ENCODE measurements at places on chromosomes 1 and 21. TPM values are rescaled to one million over a fixed set of nuclear protein-coding genes. Genes with fewer than 3 reads are reported as not detected.

NMNAT1 gene
- 3.8 TPM for polyA plus RNA-seq

MYBPHL gene
- 1.1 TPM for polyA plus RNA-seq

- H3K27me3 ChIP-seq = no peaks in the 10 kb centered on the region
- DNase-seq = no peak
- H3K27ac ChIP-seq = no peak overlapping the region
Observed at GRCh38 chr21:18960306-18960705, 556.7 kb upstream of the TMPRSS15 start.

- no peak for DNase-seq
- H3K4me1 ChIP-seq = peaks cover 9% of the 10 kb centered on the region
- H3K27me3 ChIP-seq = no peaks in the 10 kb centered on the region
- H3K27ac ChIP-seq = no peak overlapping the region
- no peaks in the 10 kb centered on the region for H3K36me3 ChIP-seq
Observed at GRCh38 chr1:38088366-38088765, 41.8 kb upstream of the POU3F1 start.

HAX1 gene
- polyA plus RNA-seq = 95.2 TPM

ZYG11A gene
- polyA plus RNA-seq = not detected

DNA sequence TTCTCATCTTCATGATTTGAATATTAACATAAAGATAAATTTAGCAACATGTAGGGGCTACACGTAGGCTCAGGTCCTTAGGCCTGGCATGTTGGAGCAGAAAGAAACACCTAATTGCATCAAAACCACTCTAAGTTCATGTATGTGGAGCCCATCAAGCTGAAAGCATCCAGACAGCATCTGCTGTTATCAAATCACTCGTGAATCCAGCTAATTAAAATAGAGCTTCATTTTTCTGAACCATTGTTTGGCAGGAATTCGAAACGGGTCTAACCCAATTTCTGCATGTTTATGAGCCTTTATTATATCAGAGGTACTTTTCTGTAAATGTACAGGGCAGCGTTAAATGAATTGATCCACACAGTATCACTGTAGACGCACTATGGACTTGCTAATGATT lies 45.7 kb downstream of the PEX14 start:
- no peaks in the 10 kb centered on the region for H3K36me3 ChIP-seq
- peaks cover 27% of the 10 kb centered on the region for H3K4me1 ChIP-seq
- H3K27me3 ChIP-seq = no peaks in the 10 kb centered on the region
- no peak overlapping the region for H3K27ac ChIP-seq
- no peak for DNase-seq

DNA sequence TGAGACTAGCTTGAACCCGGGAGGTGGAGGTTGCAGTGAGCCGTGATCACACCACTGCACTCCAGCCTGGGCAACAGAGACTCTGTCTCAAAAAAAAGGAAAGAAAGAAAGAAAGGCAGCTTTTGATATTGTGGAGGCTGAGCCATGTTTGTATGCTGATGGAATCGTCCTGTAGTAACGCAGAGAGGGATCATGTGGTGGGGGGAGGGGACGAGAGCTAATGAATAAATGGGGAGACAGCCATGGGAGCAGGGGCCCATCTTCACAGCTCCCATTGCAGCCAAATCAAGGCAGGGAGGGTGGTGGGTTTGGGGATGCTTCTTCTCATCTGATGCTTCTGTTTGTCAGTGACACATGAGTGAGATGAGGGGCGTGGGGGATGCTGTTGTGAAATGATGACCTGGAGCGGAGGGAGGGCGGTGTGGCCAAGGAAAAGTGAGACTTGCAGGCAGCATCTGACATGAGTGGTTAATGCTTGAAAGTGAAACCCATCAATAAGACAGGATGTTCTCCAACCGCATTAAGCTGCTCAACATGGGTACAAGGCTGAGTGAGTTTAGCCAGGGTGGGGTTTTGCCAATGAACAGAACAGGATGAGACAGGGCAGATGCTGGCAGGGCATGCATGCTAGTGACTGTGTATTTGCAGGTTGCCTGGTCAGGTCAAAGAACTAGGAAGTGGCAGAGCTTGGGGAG lies 16.7 kb downstream of the SPATA21 start:
- no peak for DNase-seq
- no peaks in the 10 kb centered on the region for H3K27me3 ChIP-seq

DNA sequence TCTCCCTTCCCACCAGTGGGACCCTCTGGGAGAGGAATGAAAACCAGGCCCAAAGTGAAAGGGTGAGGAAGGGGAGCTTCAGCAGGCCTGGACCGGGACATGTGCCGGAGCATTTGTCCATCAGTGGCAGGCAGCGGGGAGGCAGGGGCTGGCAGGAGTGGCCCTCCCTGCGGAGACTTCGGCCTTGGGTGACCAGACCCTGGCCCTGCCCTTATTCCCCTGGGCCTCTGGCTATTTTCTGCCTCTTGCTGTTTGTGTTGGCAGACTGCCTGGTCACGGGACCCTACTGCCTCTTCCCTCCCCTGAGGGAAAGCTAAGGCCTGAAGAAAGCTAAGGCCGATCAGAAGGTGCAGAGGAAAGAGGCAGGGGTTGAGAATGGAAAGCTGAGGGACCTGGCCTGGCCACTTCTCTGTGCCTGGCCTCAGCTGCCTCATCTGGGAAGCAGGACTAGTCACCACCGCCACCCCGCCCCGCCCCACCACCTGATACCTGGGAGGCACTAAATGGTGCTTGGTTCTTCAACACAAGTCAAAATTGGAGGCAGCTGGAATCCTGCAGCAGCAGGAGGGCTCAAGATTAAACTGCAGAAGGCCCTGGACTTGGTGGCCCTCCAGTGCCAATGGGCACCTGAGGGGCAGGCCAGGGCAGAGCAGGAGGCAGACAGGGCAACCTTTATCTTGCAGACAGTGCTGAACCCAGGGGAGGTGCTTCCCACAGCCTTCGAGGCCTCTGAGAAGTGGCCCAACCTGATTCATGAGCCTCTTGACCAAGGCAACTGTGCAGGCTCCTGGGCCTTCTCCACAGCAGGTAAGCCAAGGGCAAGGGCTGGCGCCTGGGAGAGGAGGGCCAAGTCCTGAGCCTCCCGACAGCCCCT lies 7.9 kb downstream of the TINAGL1 start:
- H3K36me3 ChIP-seq = no peaks in the 10 kb centered on the region
- H3K4me1 ChIP-seq = peaks cover 19% of the 10 kb centered on the region
- H3K27ac ChIP-seq = peak overlapping the region; percentile 39
- H3K4me3 ChIP-seq = no peak overlapping the region
- DNase-seq = peak; percentile 86

CFHR1 gene
- 0.61 TPM for polyA plus RNA-seq

- no peaks in the 10 kb centered on the region for H3K27me3 ChIP-seq
- H3K4me1 ChIP-seq = no peaks in the 10 kb centered on the region
- DNase-seq = no peak
- H3K27ac ChIP-seq = no peak overlapping the region
- no peaks in the 10 kb centered on the region for H3K36me3 ChIP-seq
Observed at GRCh38 chr1:157091668-157092273, 7.8 kb downstream of the ETV3L start.

- no peak within 1 kb of the TSS for H3K27ac ChIP-seq
- peak within 1 kb of the TSS; percentile 51 for H3K4me3 ChIP-seq
- no peaks in the 10 kb centered on the region for H3K4me1 ChIP-seq
- DNase-seq = peak; percentile 16
- no peaks in the 10 kb centered on the region for H3K36me3 ChIP-seq
Observed at GRCh38 chr1:223393275-223394214, at the start of gene CCDC185. TSS of gene CCDC185 (plus strand) at chr1:223393415. CDS start at chr1:223393476, 61 bp downstream.

MAP3K6 gene
- polyA plus RNA-seq = 65.7 TPM

- no peaks in the 10 kb centered on the region for H3K27me3 ChIP-seq
- no peak for DNase-seq
- peaks cover 3% of the 10 kb centered on the region for H3K4me1 ChIP-seq
- no peak overlapping the region for H3K27ac ChIP-seq
Observed at GRCh38 chr1:95364546-95364945, 130.5 kb downstream of the RWDD3 start.

- H3K36me3 ChIP-seq = no peaks in the 10 kb centered on the region
- no peaks in the 10 kb centered on the region for H3K4me1 ChIP-seq
- H3K27ac ChIP-seq = no peak overlapping the region
- no peak for DNase-seq
Observed at GRCh38 chr1:174222166-174222949, 63.0 kb downstream of the RABGAP1L start.

RAD54L gene
- 0.61 TPM for polyA plus RNA-seq

GRCh38 chr1:42047508-42047880 lies 105.7 kb upstream of the GUCA2B start:
- no peak for DNase-seq
- no peaks in the 10 kb centered on the region for H3K27me3 ChIP-seq
- no peaks in the 10 kb centered on the region for H3K36me3 ChIP-seq

- DNase-seq = no peak
- H3K4me3 ChIP-seq = no peak overlapping the region
- H3K27me3 ChIP-seq = no peaks in the 10 kb centered on the region
- peaks cover 6% of the 10 kb centered on the region for H3K4me1 ChIP-seq
- H3K36me3 ChIP-seq = no peaks in the 10 kb centered on the region
- H3K27ac ChIP-seq = no peak overlapping the region
Observed at GRCh38 chr1:174166530-174167264, 7.4 kb downstream of the RABGAP1L start.

- no peak overlapping the region for H3K27ac ChIP-seq
- no peaks in the 10 kb centered on the region for H3K27me3 ChIP-seq
- H3K4me3 ChIP-seq = no peak overlapping the region
- DNase-seq = no peak
- no peaks in the 10 kb centered on the region for H3K36me3 ChIP-seq
- no peaks in the 10 kb centered on the region for H3K4me1 ChIP-seq
Observed at GRCh38 chr1:245396615-245397014, 241.8 kb downstream of the KIF26B start.

INKA2 gene
- polyA plus RNA-seq = 1.3 TPM

DNA sequence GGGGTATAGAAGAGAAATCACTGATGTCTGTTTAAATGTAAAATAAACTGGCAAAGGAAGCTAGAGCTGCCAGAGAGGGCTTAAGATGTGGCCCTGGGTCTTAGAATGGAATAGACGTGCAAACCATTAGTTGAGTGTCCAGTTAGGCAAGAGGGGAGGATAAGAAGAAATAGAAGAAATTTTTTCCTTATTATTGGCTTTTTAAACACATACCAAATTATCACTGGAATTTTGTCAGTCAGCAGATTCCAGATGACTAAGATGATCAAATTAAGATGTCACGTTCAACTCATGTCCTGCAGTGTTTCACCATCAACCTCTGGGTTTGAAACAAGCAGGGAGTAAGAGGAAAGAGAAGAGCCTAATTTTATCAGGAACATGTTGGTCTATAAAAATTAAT lies 71.6 kb upstream of the C1orf21 start:
- H3K4me3 ChIP-seq = no peak overlapping the region
- H3K27me3 ChIP-seq = no peaks in the 10 kb centered on the region
- H3K36me3 ChIP-seq = no peaks in the 10 kb centered on the region
- no peak for DNase-seq
- H3K4me1 ChIP-seq = peaks cover 1% of the 10 kb centered on the region

- no peaks in the 10 kb centered on the region for H3K4me1 ChIP-seq
- H3K27me3 ChIP-seq = no peaks in the 10 kb centered on the region
- H3K27ac ChIP-seq = no peak overlapping the region
- no peak overlapping the region for H3K4me3 ChIP-seq
- DNase-seq = no peak
- no peaks in the 10 kb centered on the region for H3K36me3 ChIP-seq
Observed at GRCh38 chr1:82445827-82446226, 645.1 kb downstream of the ADGRL2 start.

GRCh38 chr1:1536938-1537546 lies 3.4 kb downstream of the TMEM240 start:
- peak; percentile 45 for DNase-seq
- H3K27me3 ChIP-seq = no peaks in the 10 kb centered on the region
- H3K4me1 ChIP-seq = no peaks in the 10 kb centered on the region
- no peak overlapping the region for H3K27ac ChIP-seq
- H3K4me3 ChIP-seq = no peak overlapping the region
- no peaks in the 10 kb centered on the region for H3K36me3 ChIP-seq

GSTM1 gene
- polyA plus RNA-seq = 21.7 TPM

DNA sequence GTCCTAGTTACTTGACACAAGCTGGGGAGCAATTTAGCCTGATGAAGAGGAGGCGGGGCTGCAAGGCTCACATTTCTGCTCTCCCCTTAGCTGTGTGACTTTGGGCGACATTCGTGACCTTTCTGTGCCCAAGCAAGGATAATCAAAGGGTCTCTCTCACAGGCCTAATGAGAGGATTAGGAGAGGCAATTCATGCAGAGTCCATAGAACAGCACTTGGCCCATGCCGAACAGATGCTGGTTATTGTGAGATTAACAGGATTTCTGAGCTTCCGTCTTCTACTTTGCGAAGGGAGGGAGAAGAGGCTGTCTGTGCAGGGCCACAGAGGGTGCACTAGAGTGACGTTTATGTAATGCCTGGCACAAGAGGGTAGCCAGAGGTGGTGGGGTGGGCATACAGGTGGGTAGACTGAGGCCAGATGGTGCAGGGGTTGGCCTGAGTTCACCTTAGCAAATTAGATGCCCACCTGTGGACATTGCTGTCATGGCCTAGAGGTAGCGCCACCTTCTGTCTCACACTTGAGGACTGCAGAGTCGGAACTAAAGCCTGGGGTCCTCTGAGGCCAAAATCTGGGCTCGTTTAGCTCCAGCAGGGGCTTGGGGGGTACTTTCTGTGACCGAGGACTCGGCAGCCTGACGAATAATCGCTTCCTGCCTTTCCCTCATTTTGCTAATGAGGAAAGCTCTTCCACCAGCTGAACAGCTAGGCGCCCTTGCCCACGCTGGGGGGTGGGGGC lies 18.6 kb downstream of the ACTL8 start:
- DNase-seq = no peak
- H3K36me3 ChIP-seq = no peaks in the 10 kb centered on the region
- H3K27ac ChIP-seq = no peak overlapping the region
- no peaks in the 10 kb centered on the region for H3K27me3 ChIP-seq

DNA sequence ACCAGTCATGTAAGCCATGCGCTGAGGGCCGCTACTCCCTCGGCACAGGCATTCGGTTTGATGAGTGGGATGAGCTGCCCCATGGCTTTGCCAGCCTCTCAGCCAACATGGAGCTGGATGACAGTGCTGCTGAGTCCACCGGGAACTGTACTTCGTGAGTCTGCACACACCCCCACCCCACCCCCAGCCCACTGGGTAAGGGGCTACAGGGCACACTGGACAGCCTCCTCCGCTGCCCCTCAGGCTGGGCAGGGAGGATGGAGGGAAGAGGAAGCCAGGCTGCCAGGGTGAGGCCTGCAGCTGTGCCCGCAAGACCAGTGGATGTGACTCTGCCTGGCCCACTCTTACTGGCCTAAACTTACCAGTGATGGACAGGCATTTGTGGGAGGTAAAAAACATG lies 49.2 kb upstream of the SARS1 start:
- H3K4me1 ChIP-seq = no peaks in the 10 kb centered on the region
- no peaks in the 10 kb centered on the region for H3K36me3 ChIP-seq
- no peak overlapping the region for H3K27ac ChIP-seq
- no peaks in the 10 kb centered on the region for H3K27me3 ChIP-seq
- no peak overlapping the region for H3K4me3 ChIP-seq

- no peak overlapping the region for H3K4me3 ChIP-seq
- no peak overlapping the region for H3K27ac ChIP-seq
- no peaks in the 10 kb centered on the region for H3K36me3 ChIP-seq
- H3K4me1 ChIP-seq = no peaks in the 10 kb centered on the region
- H3K27me3 ChIP-seq = no peaks in the 10 kb centered on the region
- DNase-seq = no peak
Observed at GRCh38 chr1:176959191-176959820, 205.2 kb downstream of the ASTN1 start.

GRCh38 chr1:114033961-114034360 lies 54.7 kb downstream of the OLFML3 start:
- H3K4me3 ChIP-seq = no peak overlapping the region
- H3K36me3 ChIP-seq = no peaks in the 10 kb centered on the region
- H3K4me1 ChIP-seq = no peaks in the 10 kb centered on the region
- H3K27ac ChIP-seq = no peak overlapping the region
- no peaks in the 10 kb centered on the region for H3K27me3 ChIP-seq
- DNase-seq = no peak

PACC1 gene
- 1.9 TPM for polyA plus RNA-seq

OR6N2 gene
- polyA plus RNA-seq = not detected
